Stimulated activated memory B cell treated with anti-CD40 and anti-IgM and Interleukin-4, amounts not matched to agents 10 μg/mL and 1 μg/mL and 100 μg/mL, for 72 hours (primary cell): ENCODE measurements at places on chromosomes 4 and X.

- ATAC-seq, result no peak
Measured at GRCh38 chr4:40418430-40419230, 83.5 kb downstream of the CHRNA9 start.

GRCh38 chr4:183541752-183542040, 36.8 kb downstream of the ING2 start:
- no peak for ATAC-seq

DNA sequence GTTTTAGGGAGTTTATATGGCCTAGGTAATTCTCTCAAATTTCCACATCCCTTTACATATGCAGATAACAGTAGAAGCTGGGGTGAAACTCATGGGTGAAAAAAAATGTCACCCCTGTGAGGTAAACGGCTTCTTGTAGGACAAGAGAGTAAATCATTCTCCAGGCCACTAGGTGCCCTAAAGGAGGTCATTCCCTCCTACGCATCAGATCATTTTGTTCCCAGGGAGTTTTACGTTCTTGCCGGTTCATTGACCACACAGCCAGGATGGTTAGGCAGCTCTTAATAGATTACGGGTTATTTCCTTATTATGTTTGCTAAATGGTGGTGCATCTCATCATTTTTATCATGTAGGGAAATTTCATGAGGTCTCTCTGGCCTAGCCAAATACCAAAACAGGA, 225.8 kb upstream of the NOCT start:
- no peak for ATAC-seq

GRCh38 chr4:1053080-1053661, 41.7 kb downstream of the FGFRL1 start:
- ATAC-seq, result no peak

DNA sequence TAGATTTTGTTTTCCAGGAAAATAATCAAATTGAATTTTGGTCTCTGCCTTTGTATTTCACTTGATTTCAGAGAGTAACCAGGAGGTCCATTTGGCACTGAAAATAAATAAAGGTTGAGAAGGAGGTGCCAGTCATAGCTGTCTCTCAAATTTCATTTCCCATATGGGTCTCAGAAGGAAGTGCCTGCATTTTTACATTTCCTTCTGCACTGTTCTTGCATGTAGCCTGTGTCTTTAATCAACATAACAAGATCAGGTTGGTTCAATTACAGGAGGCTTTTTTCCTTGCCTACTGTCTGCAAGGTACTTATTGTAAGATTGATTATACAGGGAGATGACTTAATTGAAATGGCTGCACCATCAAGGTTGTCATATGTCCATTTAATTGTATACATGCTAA, 15.7 kb downstream of the LRRC66 start:
- no peak for ATAC-seq

DNA sequence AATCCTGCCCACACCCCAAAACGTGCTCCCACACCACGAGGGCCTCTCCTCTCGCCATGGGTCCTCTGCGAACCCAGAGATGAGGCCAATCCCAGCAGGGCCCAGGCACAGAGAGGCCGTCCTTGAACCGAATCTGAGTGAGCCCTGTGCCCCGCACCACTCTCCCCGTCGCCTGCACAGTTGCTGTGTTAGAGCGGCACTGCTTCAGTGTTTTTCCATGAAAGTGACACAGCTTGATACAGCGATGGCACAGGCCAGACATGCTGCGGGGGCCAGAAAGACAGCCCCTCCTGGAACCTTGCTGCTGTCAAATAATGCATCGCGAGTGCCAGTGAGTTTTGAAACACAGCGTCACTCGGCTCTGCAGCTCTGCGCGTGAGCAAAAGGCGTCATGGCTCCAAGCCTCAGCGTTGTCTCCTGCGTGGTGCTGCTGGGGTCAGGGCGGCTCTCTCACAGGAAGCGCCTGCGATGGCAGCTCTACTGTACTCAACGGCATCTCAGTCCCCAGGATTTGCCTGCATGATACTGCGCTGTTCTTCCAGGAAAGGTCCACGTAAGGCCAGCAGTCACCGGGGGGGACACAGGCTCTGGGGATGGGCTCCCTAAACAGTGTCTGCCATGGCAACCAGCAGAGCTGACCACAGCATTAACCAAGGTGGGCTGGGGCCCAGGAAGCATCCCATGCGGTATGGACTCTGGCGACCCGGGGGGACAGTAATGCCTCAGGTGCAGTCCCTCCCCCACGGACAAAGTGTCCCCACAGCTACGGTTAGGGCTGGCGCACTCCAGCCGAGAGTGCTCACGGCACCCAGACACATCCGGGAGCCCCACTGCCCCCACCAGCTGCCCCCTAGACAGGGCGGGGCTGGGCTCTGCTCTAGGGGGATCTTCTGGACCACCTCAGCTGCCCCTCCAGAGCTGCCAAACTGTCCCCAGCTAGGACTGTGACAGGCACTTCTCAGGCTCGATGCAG, 63.1 kb downstream of the ACOX3 start:
- no peak for ATAC-seq
